ENCODE measurements at places on chromosomes 7 and 10.

DNA sequence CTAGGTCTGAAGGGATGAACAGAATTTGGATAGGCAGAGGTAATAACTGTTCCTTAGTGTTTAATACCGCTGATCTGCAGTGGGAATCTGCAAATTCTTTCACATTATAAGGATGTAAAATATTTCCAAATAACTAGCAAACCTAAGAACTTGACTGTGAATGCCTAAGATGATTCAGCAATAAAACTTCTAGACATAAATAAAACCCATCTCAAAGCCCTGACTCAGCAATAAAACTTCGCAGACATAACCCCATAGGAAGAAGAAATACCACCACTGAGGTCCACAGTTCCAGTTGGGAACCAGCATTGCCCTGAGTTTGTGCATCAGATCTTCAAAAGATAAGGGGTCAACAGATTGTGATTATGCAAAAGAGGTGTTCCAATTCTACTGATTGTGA, 354.2 kb downstream of the GFRA1 start:
- DNase-seq, result no peak

DNA sequence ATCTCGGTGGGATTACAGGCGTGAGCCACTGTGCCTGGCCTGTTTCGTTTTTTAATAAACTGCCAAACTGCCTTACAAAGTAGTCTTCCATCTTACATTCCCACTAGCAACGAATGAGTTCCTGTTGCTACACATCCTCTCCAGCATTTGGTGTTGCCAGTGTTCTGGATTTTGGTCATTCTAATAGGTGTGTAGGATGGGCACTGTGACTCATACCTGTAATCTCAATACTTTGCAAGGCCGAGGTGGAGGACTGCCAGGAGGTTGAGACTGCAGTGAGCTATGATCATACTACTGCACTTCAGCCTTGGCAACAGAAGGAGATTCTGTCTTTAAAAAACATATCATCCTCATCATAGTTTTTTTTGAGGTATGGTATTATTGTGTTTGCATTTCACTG, 21.4 kb upstream of the RSBN1L start:
- no peak for DNase-seq

- no peak for DNase-seq
Measured at GRCh38 chr10:124030061-124030460, 63.3 kb downstream of the CHST15 start.

- DNase-seq, result no peak
Measured at GRCh38 chr10:131082991-131083481, 228.5 kb downstream of the TCERG1L start.

- no peak for DNase-seq
Measured at GRCh38 chr7:124918662-124919061, 11.0 kb downstream of the POT1 start.

GRCh38 chr10:29319205-29319781, 30.4 kb downstream of the LYZL1 start:
- DNase-seq, result no peak

DNA sequence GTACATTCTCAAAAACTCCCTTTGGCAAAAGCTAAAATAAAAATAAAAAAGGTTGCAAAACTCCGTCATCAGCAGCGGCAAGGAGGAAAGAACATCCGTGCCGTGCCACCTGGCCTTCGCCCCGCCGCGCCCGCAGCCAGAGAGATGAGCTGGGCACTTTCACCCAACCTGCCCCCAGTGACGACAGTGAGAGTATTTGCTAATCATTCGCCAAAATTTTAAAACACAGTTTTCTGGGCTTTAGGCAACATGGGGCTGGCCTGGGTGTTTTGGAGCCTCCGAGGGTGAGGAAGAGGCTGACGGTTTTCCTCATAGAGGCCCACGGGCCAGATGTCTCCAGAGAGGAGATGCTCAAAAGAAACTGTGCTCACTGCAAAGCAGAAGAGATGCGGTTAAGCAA, 128.2 kb downstream of the PRKAG2 start:
- DNase-seq, result no peak

- DNase-seq, result no peak
Measured at GRCh38 chr10:103528549-103528948, 35.0 kb downstream of the NEURL1 start.

DNA sequence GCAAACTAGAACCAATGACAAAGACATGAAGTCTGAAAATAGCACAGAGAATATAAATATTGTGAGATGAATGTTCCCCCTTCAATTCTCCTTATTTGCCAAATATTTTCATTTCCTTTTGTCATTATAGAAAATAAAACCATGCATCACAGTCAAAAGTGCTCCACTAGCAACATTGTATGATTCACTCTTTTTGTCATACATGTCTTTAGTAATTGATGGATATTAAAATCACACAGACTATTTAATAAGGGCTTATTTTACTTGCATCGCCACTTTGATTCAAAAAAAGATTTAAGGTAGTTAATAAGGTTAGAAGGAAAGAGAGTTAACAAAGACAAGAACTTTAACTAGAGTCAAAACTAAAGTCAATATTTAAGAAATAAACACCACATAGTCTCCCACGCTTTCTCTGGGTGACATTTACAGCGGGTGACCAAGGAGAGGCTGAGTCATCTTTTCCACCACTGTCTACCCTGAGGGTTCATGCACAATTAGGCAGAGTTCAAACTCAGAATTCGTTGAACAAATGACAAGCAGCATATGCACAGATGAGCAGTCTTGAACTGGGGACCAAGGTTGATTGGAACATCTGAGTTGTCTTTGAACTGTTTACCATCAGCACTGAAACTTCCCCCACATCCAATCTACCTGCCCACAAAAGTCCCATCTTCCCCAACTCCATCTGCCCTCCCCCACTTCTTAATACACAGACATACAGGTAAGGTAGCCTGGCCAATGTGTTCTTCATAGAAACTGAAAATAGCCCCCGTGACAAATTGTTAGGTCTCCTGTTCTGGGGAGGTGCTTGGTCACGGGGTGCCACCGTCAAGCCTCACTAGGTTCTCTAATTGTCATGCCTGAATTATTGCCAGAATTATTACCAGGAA, 42.5 kb downstream of the C7orf25 start:
- no peak for DNase-seq

DNA sequence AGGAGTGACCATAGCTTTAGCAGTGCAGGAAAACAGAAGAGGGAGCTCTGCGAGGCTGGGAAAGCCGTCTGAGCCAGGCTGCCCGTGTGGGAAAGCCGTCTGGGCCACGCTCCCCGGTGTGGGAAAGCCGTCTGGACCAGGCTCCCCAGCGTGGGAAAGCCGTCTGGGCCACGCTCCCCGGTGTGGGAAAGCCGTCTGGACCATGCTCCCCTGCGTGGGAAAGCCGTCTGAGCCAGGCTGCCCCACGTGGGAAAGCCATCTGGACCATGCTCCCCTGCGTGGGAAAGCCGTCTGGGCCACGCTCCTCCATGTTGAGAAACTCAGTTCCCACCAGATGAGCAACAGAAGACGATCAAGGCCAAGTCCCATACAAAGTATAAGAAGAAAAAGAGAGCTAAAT, 101.8 kb downstream of the GALNT11 start:
- DNase-seq, result no peak

DNA sequence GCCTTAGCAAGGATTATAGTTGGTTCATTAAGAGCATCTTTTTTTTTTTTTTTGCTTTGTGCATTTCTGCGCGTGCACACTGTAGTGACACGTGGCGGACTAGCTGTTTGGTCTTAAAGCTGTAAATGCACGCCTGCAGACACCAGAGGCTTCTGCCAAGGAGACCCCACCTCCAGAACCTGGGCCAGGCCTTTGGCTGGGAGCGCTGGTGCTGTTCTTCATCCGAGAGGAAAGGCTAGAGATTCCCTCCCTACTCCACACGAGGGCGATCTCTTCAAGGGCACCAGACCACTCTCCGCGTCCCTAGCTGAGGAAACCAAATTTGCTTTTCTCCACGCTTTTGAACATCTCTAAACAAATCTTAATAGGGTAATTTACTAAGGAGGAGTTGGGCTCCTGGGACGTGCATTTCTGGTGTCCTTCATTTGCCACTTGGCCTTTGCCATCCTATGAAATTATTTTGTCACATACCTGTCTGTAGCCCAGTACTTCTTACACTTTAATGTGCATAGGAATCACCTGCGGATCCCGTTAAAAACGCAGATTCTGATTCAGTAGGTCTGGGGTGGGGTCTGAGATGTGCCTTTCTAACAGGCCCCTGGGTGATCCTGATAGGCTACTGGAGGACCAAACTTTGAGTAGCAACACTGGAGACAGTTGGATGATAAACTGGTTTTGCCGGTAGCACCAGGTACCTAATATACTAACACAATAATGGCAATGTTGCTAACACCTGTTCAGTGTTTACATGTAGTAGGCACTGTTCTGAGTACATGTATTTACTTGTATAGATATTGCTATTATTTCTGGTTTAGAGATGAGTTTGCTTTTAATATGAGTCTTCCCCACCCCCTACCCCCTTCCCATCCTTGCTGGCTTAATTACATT, 1.3 kb upstream of the SLC26A5 start:
- DNase-seq, result peak; percentile 26

GRCh38 chr10:132167976-132168375, 18.8 kb upstream of the DPYSL4 start:
- DNase-seq, result no peak

- no peak for DNase-seq
Measured at GRCh38 chr7:34837801-34838201, 179.8 kb downstream of the NPSR1 start.

- DNase-seq, result no peak
Measured at GRCh38 chr7:129777195-129777844, 165.8 kb downstream of the NRF1 start.

- DNase-seq, result no peak
Measured at GRCh38 chr7:21869785-21870402, 75.8 kb downstream of the CDCA7L start.

GRCh38 chr10:36621346-36621745, 504.1 kb upstream of the ANKRD30A start:
- no peak for DNase-seq

GRCh38 chr10:35565602-35566081, 39.5 kb upstream of the GJD4 start:
- DNase-seq, result no peak

DNA sequence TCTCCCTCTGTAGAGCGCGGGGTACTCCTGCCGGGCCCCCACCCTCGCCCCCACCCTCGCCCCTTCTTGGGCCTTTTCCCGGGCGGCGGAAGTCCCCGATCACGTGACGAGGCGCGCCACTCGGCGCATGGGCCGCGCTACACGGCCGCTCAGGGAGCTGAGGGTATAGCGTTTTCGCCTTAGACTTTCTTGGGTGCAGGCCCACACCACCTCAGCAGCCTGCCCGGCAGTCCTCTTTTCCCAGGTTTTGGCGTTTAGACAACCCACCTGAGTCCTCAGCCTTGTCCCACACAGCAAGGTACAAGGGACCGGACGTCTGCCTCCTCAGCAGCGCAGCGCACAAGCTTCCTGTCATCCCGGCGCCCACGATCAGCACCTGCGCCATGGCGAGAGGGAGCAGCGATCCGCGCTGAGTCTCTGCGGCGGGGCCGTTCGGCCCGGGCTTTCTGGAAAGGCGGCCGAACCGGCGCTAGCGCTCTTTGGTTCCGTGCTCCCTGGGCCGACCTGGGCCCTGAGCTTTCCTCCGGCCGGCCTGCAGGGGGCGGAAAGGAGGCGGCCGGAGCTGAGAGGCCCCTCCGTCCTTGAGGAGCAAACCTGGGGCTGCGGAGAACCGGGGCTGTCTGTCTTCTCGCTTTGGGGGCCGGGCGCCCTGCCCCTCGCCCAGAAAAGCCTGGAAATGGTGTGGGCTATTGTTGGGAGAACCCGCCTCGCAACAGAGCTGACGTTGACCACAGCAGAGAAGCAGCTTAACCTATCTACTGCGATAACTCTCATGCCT, at the start of gene RNLS:
RNLS (minus strand) TSS at position 513 of the 778 bp plus-strand sequence.
- DNase-seq, result peak; percentile 53
